ENCODE measurements at places on chromosomes 1 and 21.

DNA sequence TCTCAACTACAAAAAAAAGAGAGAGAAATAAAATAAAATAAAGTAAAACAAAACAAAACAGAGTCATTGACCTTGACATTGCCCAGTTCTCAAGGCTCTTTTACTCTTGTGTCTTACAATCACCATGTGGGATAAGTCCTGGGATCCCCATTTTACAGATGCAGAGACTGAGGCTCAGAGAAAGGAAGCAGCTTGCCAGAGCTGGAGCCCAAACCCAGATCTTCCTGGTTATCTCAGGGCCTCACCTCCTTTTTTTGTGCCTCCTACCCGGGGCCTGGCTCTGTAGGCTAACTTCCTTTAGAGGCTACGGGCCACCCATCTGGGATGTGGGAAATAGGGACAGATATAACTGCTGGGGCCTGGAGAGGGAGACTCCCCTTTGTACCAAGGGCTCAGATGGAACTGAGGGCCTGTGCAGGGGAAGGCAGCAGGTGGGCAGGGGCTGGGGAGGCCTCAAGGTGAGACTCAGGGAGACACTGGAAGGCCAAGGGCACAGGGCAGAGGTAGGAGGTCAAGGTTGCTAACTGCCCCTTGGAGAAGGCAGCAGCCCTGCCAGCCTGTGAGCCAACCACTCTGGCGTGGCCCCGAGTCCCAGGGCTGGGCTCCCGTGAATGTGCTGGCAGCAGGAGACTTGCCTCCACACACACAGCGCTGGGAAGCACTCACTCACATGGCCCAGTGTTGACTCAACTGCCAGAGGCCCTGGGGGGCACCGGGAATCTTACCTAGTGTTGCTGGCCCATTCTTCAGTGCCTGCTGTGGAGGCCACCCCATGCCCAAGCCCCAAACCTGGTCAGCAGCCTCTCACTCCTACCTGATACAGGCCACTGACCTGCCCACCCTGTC, 6.5 kb upstream of the ECE1 start:
- DNase-seq, result no peak

DNA sequence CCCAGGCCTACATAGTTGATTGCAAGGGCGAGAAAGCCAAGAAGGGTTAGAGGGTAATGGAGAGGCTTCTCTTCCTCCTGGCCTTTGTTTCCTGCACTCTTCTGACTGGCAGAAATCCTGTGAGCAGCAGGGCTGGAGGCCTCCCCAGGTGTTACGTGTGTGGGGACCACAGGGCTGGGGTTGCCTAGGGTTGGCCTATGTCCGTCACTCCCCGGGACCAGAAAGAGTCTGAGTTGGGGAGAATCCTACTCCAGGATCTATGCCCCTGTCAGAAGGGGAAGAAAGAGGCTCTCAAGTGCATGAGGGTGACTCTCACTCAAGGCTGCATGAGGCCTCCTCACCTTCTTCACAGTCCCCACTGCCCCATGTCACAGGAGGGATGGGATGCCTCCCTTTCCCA, 38.5 kb downstream of the IGFN1 start:
- no peak for DNase-seq

- no peak for DNase-seq
Measured at GRCh38 chr1:78491451-78492071, 787 bp downstream of the PTGFR start.

DNA sequence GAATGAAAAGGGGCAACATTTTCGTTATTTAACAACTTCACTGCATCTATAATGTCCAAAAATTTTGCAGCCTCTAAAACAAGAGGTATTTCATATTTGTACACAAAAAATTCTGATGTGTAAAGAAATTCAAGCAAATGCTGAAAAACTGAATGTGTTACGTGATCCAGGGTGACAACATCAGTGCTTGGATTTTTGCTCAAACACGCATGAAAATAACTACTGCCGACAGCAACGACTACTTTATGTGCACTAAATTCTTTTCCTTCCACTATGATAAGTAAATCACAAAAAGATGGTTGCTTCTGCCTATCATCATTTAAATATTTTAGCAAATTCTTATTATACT, 53.4 kb upstream of the ASPM start:
- DNase-seq, result no peak

GRCh38 chr1:237470712-237471338, 419.9 kb downstream of the ZP4 start:
- no peak for DNase-seq

GRCh38 chr1:47399138-47399845, 16.8 kb upstream of the FOXE3 start:
- no peak for DNase-seq
